Hypothalamus (tissue), 51 donors: ENCODE measurements at places on chromosomes 6 and 20.

GRCh38 chr6:7439228-7439627 lies 49.6 kb downstream of the RIOK1 start:
- no peak for DNase-seq

- DNase-seq: no peak
These were observed 144.0 kb downstream of the BCKDHB start for GRCh38 chr6:80250391-80250997.

GRCh38 chr6:23200946-23201345 lies 631.6 kb downstream of the HDGFL1 start:
- no peak for DNase-seq

GRCh38 chr6:51959744-51960383 lies 127.5 kb downstream of the PKHD1 start:
- DNase-seq: peak; percentile 45

DNA sequence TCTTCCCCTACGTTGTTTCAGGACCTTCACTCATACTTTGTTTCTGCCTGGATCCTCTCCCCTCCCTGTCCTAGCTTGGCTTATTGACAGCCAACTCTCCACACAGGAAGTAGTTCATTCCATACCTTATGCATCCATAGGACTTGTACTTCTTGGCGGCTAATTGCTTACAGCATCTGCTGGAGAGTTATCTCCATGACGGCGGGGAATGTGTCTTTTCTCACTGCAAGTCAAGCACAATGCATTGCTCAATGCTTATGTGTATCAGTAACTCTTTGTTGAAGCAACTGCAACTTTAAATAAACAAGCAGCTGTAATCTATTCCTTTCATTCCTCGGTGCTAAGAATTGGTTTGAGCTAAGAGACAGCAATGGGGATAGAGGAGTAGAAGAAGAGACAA lies 551.3 kb upstream of the EPHA7 start:
- no peak for DNase-seq
